ENCODE measurements at places on chromosomes 16 and 17.

DNA sequence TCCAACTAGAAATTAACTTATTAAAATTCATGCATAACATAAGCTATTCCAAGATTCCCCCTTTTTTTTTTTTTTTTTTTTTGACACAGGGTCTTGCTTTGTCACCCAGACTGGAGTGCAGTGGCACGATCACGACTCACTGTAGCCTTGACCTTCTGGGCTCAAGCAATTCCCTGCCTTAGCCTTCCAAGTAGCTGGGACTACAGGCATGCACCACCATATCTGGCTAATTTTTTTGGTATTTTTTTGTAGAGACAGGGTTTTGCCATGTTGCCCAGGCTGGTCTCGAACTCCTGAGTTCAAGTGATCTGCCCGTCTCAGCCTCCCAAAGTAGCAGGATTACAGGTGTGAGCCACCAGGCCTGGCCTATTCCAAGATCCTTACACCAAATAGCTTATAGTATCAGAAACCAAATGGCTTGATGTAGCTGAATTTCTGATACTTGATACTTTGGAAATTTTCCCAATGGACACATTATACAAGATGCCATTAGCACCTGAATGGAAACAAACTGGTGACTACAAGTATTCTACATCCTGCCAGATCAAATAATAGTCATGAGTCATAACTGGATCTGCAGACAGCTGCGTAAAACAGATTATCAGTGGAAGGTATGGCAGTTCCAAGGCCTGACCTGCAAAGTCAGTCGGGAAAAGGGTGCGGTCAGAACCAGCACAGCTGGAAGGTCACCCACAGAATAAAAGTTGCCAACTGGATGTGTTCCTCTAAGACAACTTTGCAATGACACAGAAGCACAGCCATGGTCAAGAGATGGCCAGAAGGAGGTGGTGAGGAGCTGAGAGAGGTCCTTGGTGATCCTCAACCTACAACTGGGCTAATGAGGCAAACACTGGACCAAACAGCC lies 14.5 kb downstream of the TUBG1 start:
- no peaks in the 10 kb centered on the region for H3K36me3 ChIP-seq
- DNase-seq, result no peak
- no peak overlapping the region for H3K4me3 ChIP-seq
- H3K27me3 ChIP-seq, result no peaks in the 10 kb centered on the region
- H3K27ac ChIP-seq, result no peak overlapping the region

GRCh38 chr17:8976638-8977037 lies 11.1 kb upstream of the PIK3R5 start:
- no peak overlapping the region for H3K27ac ChIP-seq
- peaks cover 10% of the 10 kb centered on the region for H3K4me1 ChIP-seq
- no peak for DNase-seq
- no peaks in the 10 kb centered on the region for H3K27me3 ChIP-seq

- H3K27me3 ChIP-seq, result peaks cover 2% of the 10 kb centered on the region
- H3K4me1 ChIP-seq, result peaks cover 61% of the 10 kb centered on the region
- peak; percentile 65 for DNase-seq
- peaks cover 15% of the 10 kb centered on the region for H3K36me3 ChIP-seq
- H3K4me3 ChIP-seq, result peak overlapping the region; percentile 100
Observed at GRCh38 chr17:50866950-50867362, 802 bp upstream of the TOB1 start.

DNA sequence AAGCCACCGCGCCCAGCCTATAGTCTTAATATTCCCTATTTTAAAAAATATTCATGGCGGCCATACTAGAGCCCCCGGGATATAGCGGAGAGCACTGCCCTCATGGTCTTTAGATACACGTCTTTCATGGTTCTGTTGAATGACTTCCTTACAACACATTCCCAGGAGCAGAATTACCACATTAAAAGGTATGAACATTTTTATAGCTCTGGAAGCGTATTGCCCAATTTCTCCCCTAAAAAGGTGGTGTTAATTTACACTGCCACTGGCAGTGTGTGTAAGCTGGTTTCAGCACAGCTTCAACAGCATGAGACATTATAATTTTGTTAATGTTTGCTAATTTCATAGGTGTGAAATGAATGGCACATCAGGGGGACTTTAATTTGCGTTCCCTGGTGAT lies 19.0 kb downstream of the C17orf100 start:
- peaks cover 2% of the 10 kb centered on the region for H3K27me3 ChIP-seq
- no peaks in the 10 kb centered on the region for H3K36me3 ChIP-seq
- peaks cover 8% of the 10 kb centered on the region for H3K4me1 ChIP-seq
- DNase-seq, result no peak

DNA sequence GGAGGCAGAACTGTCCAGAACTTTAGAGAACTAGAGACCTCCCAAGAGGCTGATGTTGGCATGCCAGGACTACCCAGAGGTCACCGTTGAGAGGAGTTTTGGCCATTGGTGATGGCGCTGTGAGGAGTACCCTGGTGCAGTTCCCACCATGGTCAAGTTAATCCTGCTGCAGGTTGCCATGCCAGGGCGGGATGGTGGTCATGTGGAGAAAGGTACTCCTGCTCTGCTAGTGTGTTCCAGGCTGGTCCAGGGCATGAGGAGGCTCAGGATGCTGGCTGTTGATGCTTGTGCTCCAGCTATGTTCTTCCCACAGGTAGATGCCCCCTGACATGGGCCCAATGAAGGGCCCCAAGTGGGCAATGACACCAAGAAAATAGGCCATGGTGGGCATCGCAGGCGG lies 4.1 kb upstream of the PHF12 start:
- no peak overlapping the region for H3K27ac ChIP-seq
- H3K27me3 ChIP-seq, result no peaks in the 10 kb centered on the region
- no peak overlapping the region for H3K4me3 ChIP-seq
- no peak for DNase-seq

DNA sequence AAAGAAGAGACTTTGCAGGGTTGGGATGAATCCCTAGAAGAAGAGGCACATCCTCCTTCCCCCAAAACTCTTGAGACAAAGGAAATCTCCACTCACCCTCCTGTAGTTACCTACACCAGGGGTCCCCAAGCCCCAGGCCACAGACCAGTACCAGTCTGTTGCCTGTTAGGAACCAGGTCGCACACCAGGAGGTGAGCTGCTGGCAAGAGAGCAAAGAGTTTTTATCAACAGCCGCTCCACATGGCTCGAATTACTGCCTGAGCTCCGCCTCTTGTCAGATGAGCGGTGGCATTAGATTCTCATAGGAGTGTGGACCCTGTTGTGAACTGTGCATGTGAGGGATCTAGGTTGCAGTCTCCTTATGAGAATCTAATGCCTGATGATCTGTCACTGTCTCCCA lies 98.9 kb downstream of the CCT6B start:
- H3K27ac ChIP-seq, result no peak overlapping the region
- peaks cover 20% of the 10 kb centered on the region for H3K4me1 ChIP-seq

GRCh38 chr16:2027024-2028010 lies 615 bp downstream of the NHERF2 start:
- DNase-seq, result no peak
- H3K4me1 ChIP-seq, result peaks cover 18% of the 10 kb centered on the region
- H3K36me3 ChIP-seq, result no peaks in the 10 kb centered on the region

DNA sequence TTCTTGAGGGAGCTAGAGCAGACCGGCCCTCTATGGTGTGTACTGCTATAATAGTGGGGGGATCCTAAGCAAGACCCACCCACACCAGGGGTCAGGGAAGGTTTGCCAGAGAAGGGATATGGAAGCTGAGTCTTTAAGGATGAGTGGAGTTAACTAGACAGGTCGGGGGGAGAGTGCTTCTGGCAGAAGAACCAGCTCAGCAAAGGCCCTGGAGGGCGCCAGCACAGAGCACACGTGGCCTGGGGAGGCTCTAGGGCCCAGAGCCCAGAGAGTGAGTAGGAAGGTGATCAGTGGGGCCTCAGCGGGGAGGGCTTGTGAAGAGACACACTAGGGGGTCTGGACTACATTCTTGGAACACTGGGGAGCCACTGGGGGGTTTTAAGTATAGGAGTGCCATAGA lies 21.1 kb downstream of the NGFR start:
- peaks cover 3% of the 10 kb centered on the region for H3K27me3 ChIP-seq
- H3K27ac ChIP-seq, result no peak overlapping the region
- H3K4me3 ChIP-seq, result no peak overlapping the region
- no peaks in the 10 kb centered on the region for H3K36me3 ChIP-seq
- peaks cover 2% of the 10 kb centered on the region for H3K4me1 ChIP-seq

DNA sequence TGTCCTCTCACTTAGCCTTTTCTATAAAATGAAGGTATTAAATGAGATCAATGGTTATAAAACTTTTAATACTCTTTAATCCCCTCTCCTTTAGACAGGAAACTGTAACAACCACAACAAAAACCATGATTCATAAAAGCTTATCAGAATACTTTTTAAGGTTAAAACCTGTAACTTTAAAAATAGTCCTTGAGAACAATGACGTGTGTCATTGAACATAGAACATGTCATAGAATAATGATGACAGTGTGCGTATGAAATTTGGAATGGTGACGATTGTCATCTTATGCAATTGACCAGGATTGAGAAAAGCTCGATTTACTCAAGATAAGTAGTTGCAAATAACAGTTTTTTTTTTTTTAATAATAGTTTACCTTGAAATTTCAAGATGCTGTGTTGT lies 94.1 kb downstream of the PLCG2 start:
- H3K4me1 ChIP-seq, result peaks cover 13% of the 10 kb centered on the region
- no peak overlapping the region for H3K4me3 ChIP-seq
- DNase-seq, result no peak
- H3K36me3 ChIP-seq, result no peaks in the 10 kb centered on the region
- H3K27ac ChIP-seq, result no peak overlapping the region

GRCh38 chr17:19673623-19674022 lies 25.1 kb downstream of the ALDH3A2 start:
- no peaks in the 10 kb centered on the region for H3K27me3 ChIP-seq
- peaks cover 1% of the 10 kb centered on the region for H3K36me3 ChIP-seq
- no peak overlapping the region for H3K27ac ChIP-seq
- DNase-seq, result no peak
- H3K4me3 ChIP-seq, result no peak overlapping the region
- no peaks in the 10 kb centered on the region for H3K4me1 ChIP-seq

DNA sequence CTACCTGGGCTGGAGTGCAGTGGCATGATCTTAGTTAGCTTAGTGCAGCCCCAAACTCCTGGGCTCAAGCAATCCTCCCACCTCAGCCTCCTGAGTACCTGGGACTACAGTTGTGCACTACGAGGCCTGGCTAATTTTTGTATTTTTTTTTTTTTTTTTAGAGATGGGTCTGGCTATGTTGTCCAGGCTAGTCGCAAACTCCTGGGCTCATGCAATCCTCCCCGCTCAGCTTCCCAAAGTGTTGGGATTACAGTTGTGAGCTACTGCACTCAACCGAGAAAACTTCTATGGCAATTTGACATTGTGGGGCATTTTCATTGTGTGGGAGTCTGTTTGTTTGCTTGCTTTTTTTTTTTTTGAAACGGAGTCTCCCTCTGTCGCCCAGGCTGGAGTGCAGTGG lies 30.0 kb downstream of the CRISPLD2 start:
- no peaks in the 10 kb centered on the region for H3K36me3 ChIP-seq
- no peaks in the 10 kb centered on the region for H3K4me1 ChIP-seq
- DNase-seq, result no peak
- no peak overlapping the region for H3K4me3 ChIP-seq
- H3K27ac ChIP-seq, result no peak overlapping the region

- no peak for DNase-seq
- H3K4me1 ChIP-seq, result peaks cover 8% of the 10 kb centered on the region
- H3K27me3 ChIP-seq, result no peaks in the 10 kb centered on the region
- no peak overlapping the region for H3K4me3 ChIP-seq
- H3K27ac ChIP-seq, result no peak overlapping the region
- peaks cover 2% of the 10 kb centered on the region for H3K36me3 ChIP-seq
Observed at GRCh38 chr17:14144508-14144907, 75.2 kb downstream of the COX10 start.

GRCh38 chr16:16007743-16008111 lies 58.3 kb downstream of the ABCC1 start:
- H3K27me3 ChIP-seq, result no peaks in the 10 kb centered on the region
- peaks cover 26% of the 10 kb centered on the region for H3K4me1 ChIP-seq
- no peak for DNase-seq
- peaks cover 37% of the 10 kb centered on the region for H3K36me3 ChIP-seq
- peak overlapping the region; percentile 81 for H3K27ac ChIP-seq

DNA sequence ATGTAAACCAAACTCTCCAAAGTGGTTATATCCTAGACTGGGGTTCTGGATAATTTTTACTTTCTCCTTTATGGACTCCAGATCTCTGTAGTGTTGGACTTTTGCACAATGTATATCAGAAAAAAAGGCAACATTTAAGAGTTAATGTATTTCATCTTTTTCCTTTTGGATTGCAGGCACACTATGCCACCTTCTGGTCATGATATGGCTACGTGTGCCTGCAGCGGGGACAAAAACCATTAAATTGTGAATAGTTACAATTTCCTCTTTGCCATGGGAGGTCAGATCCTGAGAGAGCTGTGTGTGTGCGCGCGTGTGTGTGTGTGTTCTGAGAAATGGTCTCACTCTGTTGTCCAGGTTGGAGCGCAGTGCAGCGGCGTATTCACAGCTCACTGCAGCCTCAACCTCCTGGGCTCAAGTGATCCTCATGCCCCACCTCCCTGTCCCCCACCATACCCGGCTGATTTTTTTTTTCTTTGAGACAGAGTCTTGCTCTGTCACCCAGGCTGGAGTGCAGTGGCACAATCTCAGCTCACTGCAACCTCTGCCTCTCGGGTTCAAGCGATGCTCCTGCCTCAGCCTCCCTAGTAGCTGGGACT lies 4.3 kb upstream of the SGF29 start:
- H3K27me3 ChIP-seq, result peaks cover 3% of the 10 kb centered on the region
- peaks cover 17% of the 10 kb centered on the region for H3K4me1 ChIP-seq
- no peak overlapping the region for H3K27ac ChIP-seq

- DNase-seq, result no peak
- no peaks in the 10 kb centered on the region for H3K36me3 ChIP-seq
- no peak overlapping the region for H3K27ac ChIP-seq
- no peak overlapping the region for H3K4me3 ChIP-seq
- H3K27me3 ChIP-seq, result peaks cover 25% of the 10 kb centered on the region
Observed at GRCh38 chr17:45940826-45941225, 46.5 kb downstream of the MAPT start.

- no peak overlapping the region for H3K27ac ChIP-seq
- peaks cover 6% of the 10 kb centered on the region for H3K36me3 ChIP-seq
- DNase-seq, result no peak
- H3K4me1 ChIP-seq, result peaks cover 10% of the 10 kb centered on the region
Observed at GRCh38 chr16:75584108-75584507, 17.9 kb downstream of the GABARAPL2 start.

All from activated naive CD8-positive, alpha-beta T cell treated with anti-CD3 and anti-CD28 coated beads, Interleukin-2, amount 50 U/mL, for 24 hours (primary cell).